ENCODE measurements at places on chromosomes 6 and 20.

DNA sequence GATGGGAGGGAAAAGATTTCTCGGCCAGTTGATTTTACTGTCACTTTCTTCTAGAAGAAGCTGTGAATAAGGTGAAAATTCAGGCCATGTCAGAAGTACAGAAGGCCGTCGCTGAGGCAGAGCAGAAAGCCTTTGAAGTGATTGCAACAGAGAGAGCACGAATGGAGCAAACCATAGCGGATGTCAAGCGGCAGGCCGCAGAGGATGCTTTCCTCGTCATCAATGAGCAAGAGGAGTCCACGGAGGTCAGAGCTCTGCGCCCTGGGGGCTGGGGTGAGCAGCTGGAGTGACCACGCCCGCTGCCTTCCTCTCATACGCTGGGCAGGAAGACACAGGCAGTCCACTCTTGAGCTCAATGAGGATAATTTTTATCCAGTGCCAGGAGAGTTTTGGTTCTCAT is 21.8 kb upstream of the C20orf144 start:
- no peak for DNase-seq

GRCh38 chr6:97669191-97670031 is 386.4 kb upstream of the MMS22L start:
- DNase-seq = no peak

- DNase-seq = peak; percentile 98
Measured at GRCh38 chr6:150403458-150404246, 34.8 kb downstream of the IYD start.

- DNase-seq = no peak
Measured at GRCh38 chr6:42409581-42409980, 42.1 kb downstream of the TRERF1 start.

DNA sequence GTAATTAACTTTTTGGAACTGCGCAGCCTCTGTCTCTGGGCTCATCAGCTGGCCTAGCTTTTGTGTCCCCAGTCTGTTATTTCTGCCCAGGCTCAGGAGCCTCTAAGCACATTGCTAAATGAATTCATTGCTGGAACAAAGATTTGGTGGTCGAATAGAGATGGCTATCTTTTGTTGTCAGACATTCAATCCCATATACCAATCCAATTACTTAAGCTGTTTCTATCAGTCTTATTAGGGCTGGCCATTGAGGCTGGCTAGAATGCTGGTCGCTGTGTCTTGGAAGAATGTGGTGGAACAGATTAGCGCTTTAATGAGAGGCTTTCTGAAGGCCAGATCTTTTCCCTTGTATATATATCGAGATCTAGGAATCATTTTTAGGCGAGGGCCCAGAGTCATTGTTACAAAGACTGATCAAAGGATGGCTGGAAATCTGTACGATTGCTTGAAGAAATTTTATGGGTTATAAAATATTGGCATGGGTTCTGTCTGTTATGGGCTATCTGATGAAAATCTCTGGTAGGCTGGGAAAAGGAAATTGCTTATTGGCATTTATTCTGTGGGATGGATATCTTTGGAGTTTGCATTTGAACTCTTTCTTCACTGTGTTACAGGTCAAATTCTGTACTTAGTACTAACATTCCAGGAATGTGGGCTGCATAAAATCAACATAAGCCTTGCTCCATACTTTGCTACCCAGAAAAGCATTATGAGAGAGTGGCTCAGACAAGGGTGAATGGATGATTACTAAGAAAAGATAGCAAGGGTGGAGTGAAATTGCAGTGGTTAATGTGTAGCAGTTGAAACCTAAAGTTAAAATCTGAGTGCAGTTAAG is 34.8 kb upstream of the JAG1 start:
- DNase-seq = peak; percentile 26

DNA sequence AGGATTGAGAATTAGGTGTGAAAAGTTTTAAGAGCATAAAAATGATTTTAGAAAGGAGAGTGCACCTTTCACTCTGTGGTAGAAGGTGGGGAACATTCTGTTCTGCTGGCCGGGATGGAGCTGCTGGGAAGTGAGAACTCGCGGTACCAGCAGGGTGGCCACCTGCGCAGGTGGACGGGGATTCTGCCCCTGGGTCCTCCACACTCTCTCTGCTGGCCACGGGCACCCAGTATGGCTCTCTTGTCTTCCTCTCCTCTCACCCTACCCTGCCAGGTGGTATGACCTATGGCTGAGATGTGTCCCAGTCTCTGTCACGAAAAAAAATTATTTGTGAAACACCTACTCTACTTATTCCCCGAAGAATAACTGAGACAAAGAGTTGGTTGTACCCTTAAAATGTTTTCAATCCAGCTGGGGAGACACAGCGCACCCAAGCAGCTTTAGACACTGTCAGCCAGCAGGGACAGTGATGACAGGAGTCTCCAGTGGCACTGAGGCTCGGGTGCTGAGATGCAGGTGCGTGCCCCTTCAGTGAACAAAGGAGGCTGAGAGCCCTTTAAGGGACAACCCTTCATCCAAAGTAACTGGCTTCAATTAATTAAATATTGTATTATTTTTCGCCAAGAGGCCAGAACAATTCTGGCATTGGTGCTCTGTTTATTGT is 195.4 kb downstream of the TBXT start:
- DNase-seq = no peak

GRCh38 chr20:59750209-59750840 is 146.0 kb downstream of the PHACTR3 start:
- DNase-seq = no peak

DNA sequence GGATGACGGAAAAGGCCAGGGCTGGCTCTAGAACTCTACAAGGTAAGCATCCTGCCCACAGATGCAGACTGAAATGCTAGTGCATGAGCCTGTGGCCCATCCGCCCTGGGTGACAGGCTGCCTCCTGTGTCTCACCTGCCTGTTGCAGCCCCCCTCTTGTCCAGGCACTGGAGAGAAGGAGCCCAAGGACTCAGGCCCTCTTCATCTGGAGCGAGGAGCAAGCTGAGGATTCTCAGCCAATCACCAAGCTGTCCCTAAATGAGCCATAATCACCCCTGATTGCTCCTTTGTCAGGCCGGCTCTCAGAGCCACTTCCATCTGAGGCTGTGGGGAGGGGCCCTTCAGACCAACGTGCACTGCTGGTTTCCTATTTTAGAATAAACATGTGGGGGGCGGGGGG is 10.0 kb upstream of the SLC32A1 start:
- DNase-seq = no peak

GRCh38 chr6:141988954-141989705 is 143.6 kb upstream of the GJE1 start:
- peak; percentile 29 for DNase-seq

- DNase-seq = no peak
Measured at GRCh38 chr6:40313582-40313981, 273.6 kb downstream of the LRFN2 start.

DNA sequence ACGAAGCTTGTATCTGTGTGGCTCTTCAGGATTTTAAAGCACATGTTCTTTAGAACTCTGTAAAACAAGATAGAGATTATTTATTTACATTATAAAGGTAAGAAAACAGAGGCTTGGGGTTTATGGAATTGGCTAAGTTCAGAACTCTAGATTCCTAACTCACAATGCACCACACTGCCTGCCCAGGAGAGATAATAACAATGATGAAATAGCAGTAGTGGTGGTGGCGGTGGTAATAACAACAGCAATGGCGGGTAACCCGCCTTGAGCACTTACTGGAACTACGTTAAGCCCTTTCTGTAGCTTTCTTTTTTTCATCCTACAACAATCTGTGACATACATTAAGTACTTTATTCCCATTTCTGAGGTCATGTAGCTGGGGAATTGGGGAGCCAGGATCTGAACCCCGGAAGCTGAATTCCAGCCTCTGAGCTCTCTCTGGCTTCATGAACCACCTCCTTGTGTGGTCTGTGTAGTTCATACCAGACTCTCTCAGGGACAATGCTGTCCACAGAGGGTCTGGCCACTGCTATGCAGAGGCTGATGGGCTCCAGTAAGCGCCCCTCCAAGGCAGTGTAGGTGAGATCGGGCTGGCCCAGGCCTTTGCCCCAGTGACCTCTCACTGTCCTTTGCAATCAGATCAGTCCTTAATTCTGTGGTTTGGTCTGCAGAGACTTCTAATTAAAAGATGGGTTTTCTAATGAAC is 260.9 kb downstream of the SLC24A3 start:
- no peak for DNase-seq

DNA sequence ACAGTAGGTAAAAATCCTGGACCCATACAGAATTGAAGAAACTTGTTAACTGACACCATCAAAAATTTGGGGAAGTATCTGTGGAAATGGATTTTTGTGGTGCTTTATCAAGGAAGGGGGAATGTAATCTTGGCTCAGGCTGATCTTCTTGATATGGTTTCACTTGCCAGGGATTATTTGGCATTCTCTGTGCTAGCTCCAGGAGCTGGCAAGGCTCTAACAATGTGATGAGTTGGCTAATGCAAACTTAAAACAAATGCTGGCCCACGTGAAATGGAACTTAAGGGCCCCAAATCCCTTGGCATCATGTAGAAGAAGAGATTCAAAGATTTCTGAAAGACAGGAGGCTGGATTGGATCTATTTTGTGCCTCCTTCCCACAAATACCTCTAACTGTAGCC is 13.1 kb downstream of the KCNS1 start:
- no peak for DNase-seq

GRCh38 chr6:168225471-168225911 is 94.1 kb downstream of the DACT2 start:
- no peak for DNase-seq

GRCh38 chr6:98047871-98048270 is 764.9 kb upstream of the MMS22L start:
- no peak for DNase-seq

DNA sequence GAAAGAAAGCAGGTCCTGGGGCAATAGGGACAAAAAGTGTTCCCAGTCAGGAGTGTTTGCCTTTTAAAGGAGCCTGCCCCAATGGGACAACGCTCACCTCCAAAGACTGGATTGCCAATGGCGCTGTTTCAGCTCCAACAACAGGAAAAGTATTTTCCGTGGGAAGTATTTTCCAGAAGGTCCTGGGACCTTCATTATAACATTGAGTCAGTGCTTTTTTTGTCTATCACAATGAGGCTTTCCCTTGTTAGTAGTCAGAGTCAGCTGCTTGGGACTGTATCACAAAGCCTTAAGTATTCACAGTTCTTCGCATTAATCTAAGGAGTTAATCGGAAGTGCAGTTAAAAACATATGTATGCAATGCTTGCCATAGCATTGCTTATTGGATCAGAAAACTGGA is 17.3 kb downstream of the TRAF3IP2 start:
- no peak for DNase-seq

- DNase-seq = peak; percentile 61
Measured at GRCh38 chr6:163338671-163339405, 75.7 kb upstream of the QKI start.

DNA sequence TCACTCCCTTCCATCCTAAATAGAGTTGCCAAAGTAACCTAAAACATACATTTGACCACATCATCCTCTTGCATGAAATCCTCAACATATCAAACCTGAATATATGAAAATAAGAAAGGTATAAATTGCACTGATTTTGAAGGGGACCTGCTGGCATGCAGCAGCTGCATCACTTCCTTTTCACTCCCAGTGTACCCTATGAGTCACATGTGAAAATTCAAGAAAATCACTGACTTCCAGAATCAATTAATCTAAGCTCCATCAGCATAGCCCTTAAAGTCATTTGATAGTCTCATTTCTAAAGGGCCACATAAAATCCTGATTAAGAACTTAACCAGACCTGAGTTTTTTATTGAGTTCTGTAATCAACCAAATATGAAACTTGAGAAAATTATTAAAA is 24.3 kb downstream of the SNX14 start:
- no peak for DNase-seq

GRCh38 chr6:157937916-157938315 is 43.7 kb upstream of the SYNJ2 start:
- DNase-seq = no peak

GRCh38 chr6:106787327-106788196 is 158.2 kb downstream of the QRSL1 start:
- no peak for DNase-seq

- DNase-seq = no peak
Measured at GRCh38 chr6:130282234-130282995, 59.7 kb upstream of the SAMD3 start.

GRCh38 chr20:2751347-2751877 is 49.0 kb downstream of the CPXM1 start:
- no peak for DNase-seq

GRCh38 chr6:89008001-89008814 is 44.8 kb upstream of the RNGTT start:
- DNase-seq = no peak

- DNase-seq = peak; percentile 23
Measured at GRCh38 chr20:9068841-9069663, at the start of gene PLCB4. Gene PLCB4 (plus strand): TSS chr20:9069087. CDS start chr20:9307815, 238,728 bp downstream.

DNA sequence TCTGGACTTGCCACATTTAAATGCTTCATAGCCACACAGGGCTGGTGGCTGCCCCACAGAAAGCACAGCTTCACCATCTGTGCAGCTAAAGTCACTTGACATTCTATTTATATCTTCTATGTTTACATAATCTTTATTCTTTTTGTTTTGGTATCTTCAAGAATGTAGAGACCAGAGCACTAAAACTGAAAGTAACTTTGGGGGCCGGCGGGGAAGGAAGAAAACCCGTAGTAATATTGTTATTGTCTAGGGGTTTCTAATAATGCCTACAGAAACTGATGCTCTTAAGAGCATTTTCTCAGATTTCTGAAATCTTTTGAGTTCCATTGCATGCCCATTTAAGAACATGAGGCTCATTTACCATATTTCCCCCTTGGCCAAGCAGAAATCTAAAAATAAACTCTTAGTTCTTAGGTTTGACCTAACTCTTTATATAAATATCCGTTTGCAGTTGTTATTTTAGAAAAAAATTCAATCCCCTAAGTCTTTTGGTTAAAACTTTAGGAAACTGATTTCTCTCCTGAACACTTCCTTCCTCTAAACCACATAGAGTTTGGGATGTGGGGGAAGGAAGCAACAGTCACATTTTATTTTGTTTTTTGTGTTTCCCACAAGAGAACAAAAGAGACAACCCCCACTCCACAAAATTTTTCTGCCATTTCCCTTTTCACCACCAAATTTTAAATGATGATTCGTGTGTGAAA is 207.6 kb downstream of the OGFRL1 start:
- DNase-seq = no peak

- DNase-seq = no peak
Measured at GRCh38 chr6:35475573-35475972, 7.4 kb downstream of the RPL10A start.

DNA sequence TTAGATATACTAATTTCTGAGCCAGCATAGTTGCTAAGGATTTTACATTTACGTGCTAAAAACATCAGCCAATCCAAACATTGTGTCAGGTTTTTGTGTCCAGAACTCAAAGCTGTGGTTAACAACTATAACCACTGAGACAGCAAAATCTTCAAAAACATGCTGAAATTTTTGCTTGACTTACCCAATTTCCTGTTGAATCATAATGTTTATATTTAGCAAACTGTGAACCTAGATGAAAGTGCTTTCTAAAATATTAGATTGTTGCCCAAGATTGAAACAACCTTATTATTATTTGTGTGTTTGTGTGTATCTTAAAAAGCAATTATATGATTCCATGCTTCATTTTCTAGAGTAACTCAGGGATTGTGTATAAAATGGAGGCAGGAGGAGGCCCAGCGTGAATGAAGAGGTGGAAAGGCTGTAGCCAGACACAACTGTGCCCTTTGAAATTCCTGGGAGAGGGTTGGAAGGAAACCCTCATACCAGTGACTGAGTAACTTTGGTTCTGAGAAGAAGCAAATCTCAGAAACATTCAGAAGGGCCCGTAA is 48.0 kb downstream of the ARMC2 start:
- peak; percentile 85 for DNase-seq
